Activated CD4-positive, alpha-beta T cell treated with anti-CD3 and anti-CD28 coated beads for 4 hours (primary cell): ENCODE measurements at places on chromosomes 3 and 15.

DNA sequence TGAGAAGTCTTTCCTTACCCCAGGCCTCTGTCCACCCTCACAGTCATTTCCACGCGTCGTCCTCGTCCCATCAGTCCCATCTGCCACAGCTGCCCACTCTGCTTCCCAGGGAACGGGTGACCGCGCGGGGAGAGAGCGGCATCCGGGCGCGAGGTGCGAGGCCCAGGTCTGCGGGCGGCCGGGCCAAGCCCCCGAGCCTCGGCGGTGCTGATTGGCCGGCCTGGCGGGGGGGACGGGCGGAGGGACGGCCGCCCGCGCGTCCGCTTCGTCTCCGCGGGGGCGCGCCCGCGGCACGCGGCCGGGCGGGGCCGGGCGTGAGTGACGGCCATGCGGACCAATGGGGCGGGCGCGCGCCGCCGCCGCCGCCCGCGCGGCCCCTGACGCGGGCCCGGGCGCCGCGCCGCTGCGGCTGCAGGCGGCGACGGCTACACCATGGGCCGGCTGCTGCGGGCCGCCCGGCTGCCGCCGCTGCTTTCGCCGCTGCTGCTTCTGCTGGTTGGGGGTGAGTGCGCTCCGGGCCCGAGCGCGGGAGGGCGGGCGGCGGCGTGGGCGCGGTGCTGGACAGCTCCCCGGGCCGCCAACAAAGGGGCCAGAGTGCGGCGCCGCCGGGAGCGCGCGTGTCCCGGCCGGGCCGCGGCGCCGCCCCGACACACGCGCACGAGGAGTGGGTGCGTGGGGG, at the start of gene PODXL2:
PODXL2 (plus strand) TSS at position 398 of the 679 bp plus-strand sequence; CDS start at position 433, 35 bp downstream.
- DNase-seq = peak; percentile 29

DNA sequence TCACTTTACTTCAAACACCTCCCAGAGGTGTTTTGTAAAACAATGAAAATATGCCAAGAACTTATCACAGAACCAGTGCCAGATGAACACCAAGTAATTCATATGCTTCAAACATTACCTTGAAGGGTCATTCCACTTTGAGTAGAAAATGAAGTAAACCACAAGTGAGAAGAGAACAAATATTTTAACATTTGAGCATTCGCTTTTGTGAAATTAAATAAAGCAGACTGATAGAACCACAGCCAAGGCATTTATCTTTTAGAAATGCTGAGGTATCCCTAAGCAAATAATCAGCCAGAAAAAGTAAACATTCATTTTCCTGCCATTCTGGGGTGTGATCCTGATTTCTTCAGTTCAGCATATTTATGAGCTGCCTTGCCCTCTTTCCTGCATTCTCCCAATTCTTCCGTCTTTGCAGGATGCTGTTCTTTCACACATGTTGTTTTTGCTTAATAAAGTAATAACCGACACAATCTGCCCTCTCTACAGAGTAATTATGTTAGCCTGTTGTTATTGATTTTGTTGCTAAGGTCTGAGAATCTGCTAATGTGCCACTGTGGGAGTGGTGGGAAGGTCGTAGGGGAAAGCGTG, 235.6 kb upstream of the TGFBR2 start:
- no peak for DNase-seq

DNA sequence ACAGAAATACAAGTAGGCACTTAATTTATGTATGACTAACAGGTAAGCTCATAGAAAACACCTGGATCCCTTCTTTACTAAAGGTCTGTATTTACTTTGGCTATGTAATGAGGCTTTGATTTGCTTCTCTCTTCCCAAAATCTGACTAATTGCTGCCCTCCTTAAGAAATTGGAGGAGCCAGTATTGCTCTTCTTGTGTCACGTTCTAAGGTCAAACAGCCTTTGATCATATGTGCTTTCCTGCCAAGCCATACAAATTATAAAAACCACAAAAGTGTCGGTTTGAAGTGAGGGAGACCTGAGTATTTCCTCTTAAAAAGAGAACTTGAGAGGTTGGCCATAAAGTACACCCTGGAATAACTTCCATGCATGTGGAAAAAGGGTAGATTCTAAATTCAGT, 112.1 kb upstream of the MB21D2 start:
- no peak for DNase-seq

GRCh38 chr3:159800434-159801155, 188.0 kb upstream of the IL12A start:
- DNase-seq = no peak

DNA sequence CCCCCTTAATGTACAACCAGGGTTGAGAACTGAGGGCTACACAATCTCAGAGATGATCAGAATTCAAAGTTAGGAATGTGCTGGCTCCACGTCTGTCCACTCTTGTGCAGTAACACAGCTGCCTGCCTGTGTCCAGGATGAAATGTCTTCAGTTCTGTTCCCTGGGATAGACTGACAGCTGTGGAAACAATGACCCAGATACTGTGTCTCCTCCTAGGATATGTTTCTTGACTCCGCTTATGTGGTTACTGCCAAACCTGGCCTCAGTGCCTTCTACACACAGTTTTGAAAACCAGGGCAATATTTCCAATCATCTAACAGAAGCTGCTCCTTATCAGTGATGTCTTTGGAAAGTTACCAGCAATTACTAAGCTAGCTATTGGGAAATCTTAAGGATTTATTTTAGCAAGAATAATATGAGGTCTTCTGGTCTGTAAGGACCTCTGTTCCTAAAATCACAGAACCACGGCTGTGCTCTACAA, 67.6 kb downstream of the NOX5 start:
- DNase-seq = no peak

- no peak for DNase-seq
Measured at GRCh38 chr3:65473736-65474135, 565.0 kb downstream of the MAGI1 start.

- no peak for DNase-seq
Measured at GRCh38 chr3:36215241-36215640, 165.1 kb upstream of the STAC start.

GRCh38 chr15:85631018-85631417, 163.7 kb downstream of the KLHL25 start:
- DNase-seq = no peak

- DNase-seq = no peak
Measured at GRCh38 chr3:115588201-115589115, 34.9 kb upstream of the GAP43 start.

DNA sequence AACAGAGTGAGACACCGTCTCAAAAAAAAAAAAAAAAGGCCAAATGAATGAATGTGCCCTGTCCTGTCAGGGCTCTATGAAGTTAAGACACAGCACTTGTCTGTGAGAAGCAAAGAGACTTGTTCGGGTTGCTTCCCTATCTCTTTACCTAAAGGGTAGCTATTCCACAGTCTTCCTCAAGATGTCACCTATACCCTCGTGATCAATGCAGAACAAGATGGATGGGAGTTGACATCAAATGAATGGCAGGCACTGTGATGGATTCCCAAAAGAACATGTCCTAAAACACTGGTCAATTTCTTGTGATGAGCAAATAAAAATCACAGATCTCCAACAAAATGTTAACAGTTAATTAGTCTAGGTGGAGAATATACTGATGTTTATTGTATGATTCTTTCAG, 9.5 kb downstream of the TADA3 start:
- DNase-seq = no peak
